ENCODE measurements at places on chromosomes 1 and 21. TPM values are rescaled to one million over a fixed set of nuclear protein-coding genes. Genes with fewer than 3 reads are reported as not detected.

The CD160 gene
- 0.21 TPM for total RNA-seq

The PTGS2 gene
- 12.6 TPM for total RNA-seq

DNA sequence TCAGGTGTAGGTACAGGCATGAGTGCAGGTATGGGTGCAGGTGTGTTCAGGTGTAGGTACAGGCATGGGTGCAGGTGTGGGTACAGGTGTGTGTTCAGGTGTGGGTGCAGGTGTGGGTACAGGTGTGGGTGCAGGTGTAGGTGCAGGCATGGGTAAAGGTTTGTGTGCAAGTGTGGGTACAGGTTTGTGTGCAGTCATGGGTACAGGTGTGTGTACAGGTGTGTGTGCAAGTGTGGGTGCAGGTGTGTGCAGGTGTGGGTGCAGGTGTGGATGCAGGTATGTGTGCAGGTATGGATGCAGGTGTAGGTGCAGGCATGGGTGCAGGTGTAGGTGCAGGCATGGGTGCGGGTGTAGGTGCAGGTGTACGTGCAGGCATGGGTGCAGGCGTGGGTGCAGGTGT lies 79.4 kb upstream of the ACTL8 start:
- H3K27ac ChIP-seq: no peak overlapping the region
- DNase-seq: peak; percentile 36
- no peaks in the 10 kb centered on the region for H3K27me3 ChIP-seq

- H3K27me3 ChIP-seq: no peaks in the 10 kb centered on the region
- no peak overlapping the region for H3K27ac ChIP-seq
- no peaks in the 10 kb centered on the region for H3K4me1 ChIP-seq
- peaks cover 17% of the 10 kb centered on the region for H3K36me3 ChIP-seq
- no peak overlapping the region for H3K4me3 ChIP-seq
- no peak for DNase-seq
Observed at GRCh38 chr1:168008595-168008994, 71.7 kb upstream of the MPC2 start.

DNA sequence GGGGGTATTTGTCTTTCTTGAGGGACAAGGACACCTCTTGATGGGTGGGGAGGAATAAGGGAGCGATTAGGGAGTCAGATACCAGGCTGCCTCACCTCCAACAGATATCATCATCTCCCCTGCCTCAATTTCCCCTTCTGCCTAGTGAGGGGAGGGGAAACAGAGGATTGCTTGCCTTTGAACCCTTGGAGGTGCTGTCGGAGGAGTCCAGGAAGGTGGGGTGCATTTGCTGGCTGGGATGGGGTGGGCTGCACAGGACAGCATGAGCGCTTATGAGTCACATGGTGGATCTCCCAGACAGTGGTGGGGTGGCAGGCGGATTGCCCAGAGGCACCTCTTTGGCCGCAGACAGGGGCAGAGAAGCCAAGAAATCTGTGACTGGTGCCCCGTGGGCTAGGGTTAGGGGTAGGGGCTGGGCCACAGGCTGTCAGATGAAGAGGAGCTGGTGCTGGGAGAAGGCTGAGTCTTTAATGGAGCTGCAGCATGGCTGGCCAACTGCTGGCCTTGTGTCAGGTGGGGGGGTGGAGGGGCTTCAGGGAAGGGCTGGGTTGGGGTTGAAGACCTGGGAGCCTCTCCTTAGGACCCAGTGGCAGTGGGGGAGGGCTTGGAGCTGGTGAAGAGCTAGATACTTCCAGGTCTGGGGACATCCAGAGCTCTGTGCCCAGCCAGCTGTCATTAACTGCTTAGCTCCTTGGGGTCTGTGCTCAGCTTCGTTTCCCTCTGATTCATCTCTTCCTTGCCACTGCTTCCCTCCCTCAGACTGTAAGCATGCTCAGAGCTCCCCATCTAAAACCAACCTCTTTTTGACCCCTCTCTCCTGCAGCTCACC lies 7.0 kb upstream of the ADORA1 start:
- H3K4me3 ChIP-seq: no peak overlapping the region
- H3K4me1 ChIP-seq: peaks cover 3% of the 10 kb centered on the region
- no peak for DNase-seq
- no peaks in the 10 kb centered on the region for H3K36me3 ChIP-seq
- no peak overlapping the region for H3K27ac ChIP-seq

DNA sequence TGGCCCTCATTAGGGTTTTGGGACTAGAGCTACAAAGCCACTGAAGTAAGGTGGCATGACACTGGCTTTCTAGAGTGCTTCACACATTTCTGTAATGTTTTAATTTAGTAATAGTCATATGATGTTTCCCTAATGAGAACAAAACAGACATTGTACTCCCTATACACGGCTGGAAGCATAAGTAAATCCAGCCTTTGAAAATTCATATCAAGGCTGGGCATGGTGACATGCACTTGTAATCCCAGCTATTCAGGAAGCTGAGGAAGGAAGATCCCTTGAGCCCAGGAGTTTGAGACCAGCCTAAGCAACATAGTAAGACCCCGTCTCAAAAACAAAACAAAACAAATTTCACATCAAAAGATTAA lies 7.4 kb downstream of the USP48 start:
- peaks cover 6% of the 10 kb centered on the region for H3K4me1 ChIP-seq
- no peak overlapping the region for H3K27ac ChIP-seq

DNA sequence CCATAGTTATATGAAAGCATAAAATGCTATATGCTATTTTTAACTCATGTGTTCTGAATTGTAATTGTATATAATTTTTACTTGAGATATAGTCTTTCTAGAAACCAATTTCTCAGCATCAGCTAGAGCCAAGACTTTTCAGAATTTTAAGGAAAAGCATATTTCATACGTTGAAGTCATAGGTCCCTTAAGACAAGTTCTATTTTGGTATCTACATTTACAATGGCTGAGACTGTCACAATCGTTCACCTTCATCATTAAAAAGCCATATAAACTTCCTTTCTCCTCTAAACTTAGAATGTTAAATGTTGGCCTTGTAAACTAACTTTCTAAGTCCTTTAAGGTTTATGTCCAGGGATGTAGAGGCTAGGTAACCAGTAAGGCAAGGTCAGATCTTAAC lies 104.1 kb downstream of the LRRC40 start:
- H3K36me3 ChIP-seq: no peaks in the 10 kb centered on the region
- no peak for DNase-seq
- H3K4me3 ChIP-seq: no peak overlapping the region
- H3K27ac ChIP-seq: no peak overlapping the region
- no peaks in the 10 kb centered on the region for H3K4me1 ChIP-seq

- H3K4me3 ChIP-seq: no peak overlapping the region
- peaks cover 11% of the 10 kb centered on the region for H3K27me3 ChIP-seq
- DNase-seq: no peak
- H3K4me1 ChIP-seq: no peaks in the 10 kb centered on the region
Observed at GRCh38 chr1:38084700-38085099, 38.1 kb upstream of the POU3F1 start.

DNA sequence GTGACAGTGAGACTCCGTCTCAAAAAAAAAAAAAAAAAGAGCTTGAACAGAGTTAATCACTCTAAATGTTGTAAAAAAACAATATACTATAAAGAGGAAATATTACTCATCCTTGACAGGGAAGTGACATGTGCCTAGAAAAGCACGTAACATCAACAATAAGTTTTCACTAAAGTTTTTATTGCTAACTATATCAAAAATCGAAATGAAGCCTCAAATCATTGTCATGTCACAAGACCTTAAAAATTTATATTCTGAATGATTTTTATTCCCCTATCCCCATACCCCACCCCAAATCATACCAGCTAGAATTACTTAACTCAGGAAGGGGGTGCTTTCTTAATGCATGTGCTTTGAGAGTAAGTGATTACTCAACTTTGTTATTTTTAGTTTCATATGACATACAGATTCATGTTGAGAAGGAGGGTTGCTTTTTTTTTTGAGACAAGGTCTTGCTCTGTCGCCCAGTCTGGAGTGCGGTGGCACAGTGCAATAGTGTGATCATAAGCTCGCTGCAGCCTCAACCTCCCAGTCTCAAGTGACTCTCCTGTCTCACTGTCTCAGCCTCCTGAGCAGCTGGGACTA lies 53.6 kb upstream of the MUTYH start:
- peak overlapping the region; percentile 70 for H3K27ac ChIP-seq
- H3K36me3 ChIP-seq: no peaks in the 10 kb centered on the region
- no peaks in the 10 kb centered on the region for H3K27me3 ChIP-seq

GRCh38 chr1:102296116-102296515 lies 299.4 kb upstream of the OLFM3 start:
- no peak overlapping the region for H3K4me3 ChIP-seq
- H3K4me1 ChIP-seq: no peaks in the 10 kb centered on the region
- H3K36me3 ChIP-seq: no peaks in the 10 kb centered on the region
- DNase-seq: no peak

DNA sequence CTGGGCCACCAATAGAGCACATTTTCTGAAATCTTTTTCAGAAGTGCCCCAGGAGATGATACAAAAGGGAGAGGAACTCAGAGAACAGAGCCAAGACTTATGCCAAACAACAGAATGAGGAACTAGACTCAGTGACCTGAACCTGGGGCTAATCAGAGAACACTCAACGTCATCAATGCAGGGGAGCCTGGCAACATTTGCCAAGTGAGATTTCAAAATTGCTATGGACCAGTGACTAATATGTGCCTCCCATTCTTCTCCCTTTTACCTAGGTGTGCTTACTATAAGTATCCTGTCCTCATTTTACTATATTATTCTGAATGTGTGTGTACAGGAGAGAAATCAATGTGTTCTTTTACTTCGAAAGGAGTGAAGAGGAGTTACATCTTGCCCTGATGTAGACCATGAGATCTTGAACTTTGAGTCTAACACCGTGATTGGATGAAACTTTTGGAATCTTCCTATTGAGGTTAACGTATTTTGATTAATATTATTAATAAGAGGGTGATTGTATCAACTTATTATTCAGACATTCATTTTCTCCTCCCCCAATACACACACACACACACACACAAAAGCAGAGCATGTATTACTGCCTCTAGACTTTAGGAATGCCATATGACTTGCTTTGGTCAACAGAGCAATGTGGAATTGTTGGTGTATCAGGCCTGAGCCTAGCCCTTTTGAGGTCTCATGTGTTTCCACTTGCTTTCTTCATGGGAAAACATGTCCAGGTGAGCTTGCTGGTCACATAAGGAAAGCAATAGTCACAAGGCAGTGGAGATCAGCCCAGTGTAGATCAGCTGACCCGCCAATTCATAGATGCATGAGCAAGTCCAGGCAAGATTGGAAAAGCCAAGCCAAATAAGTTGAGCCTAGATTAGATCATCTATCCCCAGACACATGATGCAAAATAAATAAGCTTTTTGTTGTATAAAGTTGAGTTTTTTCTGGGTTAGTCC lies 80.3 kb upstream of the ETS2 start:
- H3K4me3 ChIP-seq: no peak overlapping the region
- DNase-seq: no peak
- no peaks in the 10 kb centered on the region for H3K4me1 ChIP-seq
- no peaks in the 10 kb centered on the region for H3K27me3 ChIP-seq
- H3K27ac ChIP-seq: no peak overlapping the region
- H3K36me3 ChIP-seq: no peaks in the 10 kb centered on the region

GRCh38 chr1:199700551-199700950 lies 327.0 kb upstream of the NR5A2 start:
- no peak overlapping the region for H3K27ac ChIP-seq
- no peaks in the 10 kb centered on the region for H3K36me3 ChIP-seq
- no peaks in the 10 kb centered on the region for H3K4me1 ChIP-seq
- H3K4me3 ChIP-seq: no peak overlapping the region
- H3K27me3 ChIP-seq: no peaks in the 10 kb centered on the region

DNA sequence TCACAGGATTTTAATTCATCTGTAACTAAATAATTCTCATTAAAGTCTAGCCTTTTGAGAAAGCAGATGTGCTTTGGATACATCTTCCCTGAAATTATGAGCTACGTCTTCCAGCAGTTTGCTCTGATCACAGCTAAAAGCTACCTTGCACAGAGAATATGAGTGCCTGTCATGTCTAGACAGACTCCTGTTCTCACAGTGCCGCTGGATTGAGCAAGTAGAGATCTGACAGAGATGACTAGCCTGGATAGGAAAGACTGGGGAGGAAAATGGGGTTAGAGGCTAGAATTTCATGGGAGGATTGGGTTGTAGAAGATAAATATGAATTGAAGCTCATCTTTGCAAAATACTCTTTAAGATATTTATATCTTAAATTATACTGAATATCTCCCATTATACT lies 24.1 kb downstream of the CEPT1 start:
- H3K36me3 ChIP-seq: peaks cover 8% of the 10 kb centered on the region
- peaks cover 17% of the 10 kb centered on the region for H3K4me1 ChIP-seq
- no peak overlapping the region for H3K4me3 ChIP-seq
- H3K27me3 ChIP-seq: no peaks in the 10 kb centered on the region
- no peak overlapping the region for H3K27ac ChIP-seq

Data from lung (tissue), 17 donors.